ENCODE measurements at places on chromosomes 16 and 17. TPM values are rescaled to one million over a fixed set of nuclear protein-coding genes. Genes with fewer than 3 reads are reported as not detected.

The CFAP119 gene
- total RNA-seq, result 18.5 TPM

The SLC5A10 gene
- total RNA-seq, result not detected

DNA sequence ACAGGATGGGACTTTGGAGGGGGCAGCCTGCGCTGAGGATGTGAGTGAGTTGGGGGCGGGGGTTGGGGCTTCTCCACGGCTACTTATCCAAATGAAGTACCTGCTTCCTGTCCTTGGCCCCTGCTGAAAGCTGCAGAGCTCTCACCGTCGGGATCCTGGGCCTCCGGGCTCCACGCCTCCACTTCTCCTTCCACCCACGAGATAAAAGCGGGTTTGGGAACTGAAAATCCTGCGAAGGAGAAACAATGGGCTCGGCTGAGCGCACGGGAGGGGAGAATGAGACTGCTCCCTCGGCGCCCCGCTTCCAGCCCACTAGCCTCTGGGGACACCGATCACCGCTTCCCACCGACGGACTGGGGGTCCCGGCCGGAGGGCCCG lies 486 bp downstream of the ZNF785 start:
- peak overlapping the region; percentile 73 for H3K27ac ChIP-seq
- peak overlapping the region; percentile 90 for H3K4me3 ChIP-seq
- H3K4me1 ChIP-seq, result peaks cover 28% of the 10 kb centered on the region

GRCh38 chr17:19295473-19296135 lies 58.4 kb downstream of the EPN2 start:
- H3K4me1 ChIP-seq, result peaks cover 36% of the 10 kb centered on the region
- no peaks in the 10 kb centered on the region for H3K36me3 ChIP-seq
- no peak overlapping the region for H3K4me3 ChIP-seq
- H3K27ac ChIP-seq, result no peak overlapping the region
- DNase-seq, result no peak
- no peaks in the 10 kb centered on the region for H3K27me3 ChIP-seq

DNA sequence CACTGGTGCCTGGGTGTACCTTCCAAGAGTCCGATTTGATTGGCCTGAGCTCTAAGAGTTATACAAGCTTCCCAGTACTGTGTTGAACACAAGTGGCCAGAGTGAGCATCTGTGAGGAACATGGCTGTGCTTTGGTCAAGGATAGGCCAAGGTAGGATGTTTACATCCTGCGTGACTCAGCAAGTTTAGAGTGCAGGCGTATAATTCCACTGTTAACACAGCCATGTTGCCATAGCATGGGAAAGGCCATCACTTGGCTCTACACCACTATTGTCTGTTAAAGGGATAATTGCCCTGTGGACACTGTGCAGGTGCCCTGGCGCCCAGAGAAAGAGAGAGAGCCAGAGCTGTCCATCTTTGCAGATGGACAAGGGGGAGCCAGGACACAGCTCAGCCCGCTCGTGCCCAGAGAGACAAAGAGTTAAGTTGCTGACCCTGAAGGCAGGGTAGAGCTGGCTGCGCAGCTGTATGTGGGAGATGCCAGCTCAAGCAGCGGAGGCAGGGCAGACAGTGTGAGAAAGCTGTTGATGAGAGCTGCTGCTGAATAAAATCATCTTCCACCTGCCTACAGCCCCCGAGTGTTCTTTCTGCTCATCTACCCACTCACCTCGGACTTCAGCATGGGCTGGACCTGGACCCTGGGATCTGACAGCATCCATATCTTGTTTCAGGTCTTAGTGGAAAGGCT lies 11.7 kb downstream of the CFAP52 start:
- H3K27ac ChIP-seq, result no peak overlapping the region
- no peak overlapping the region for H3K4me3 ChIP-seq
- DNase-seq, result no peak
- H3K27me3 ChIP-seq, result no peaks in the 10 kb centered on the region
- peaks cover 9% of the 10 kb centered on the region for H3K36me3 ChIP-seq

- no peaks in the 10 kb centered on the region for H3K27me3 ChIP-seq
- no peak overlapping the region for H3K4me3 ChIP-seq
- no peak overlapping the region for H3K27ac ChIP-seq
- no peak for DNase-seq
- H3K36me3 ChIP-seq, result peaks cover 2% of the 10 kb centered on the region
Observed at GRCh38 chr17:66654764-66655163, 180.2 kb upstream of the CACNG5 start.

DNA sequence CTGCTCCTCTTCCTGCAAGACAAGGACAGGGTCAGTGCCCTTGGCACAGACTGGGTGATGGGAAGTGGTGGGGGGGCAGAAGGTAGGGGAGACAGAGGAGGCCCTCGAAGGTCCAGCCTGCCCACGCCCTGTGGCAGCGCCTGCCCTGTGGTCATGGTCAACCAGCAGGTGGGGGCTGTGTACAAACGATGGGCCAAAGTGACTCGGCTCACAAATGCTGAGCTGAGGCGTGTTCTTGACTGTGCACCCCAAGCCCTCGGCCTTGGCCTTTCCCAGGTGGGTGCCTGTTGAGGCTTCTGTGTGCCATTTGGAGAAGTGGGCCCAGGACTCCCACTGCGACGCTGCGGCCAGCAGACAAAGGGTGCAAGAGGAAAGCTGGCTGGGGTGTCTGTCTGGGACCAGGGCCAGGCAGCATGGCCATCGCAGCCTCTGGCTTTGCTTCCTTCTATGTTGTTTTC lies 22.6 kb downstream of the MXRA7 start:
- no peak overlapping the region for H3K4me3 ChIP-seq
- DNase-seq, result no peak
- peaks cover 30% of the 10 kb centered on the region for H3K4me1 ChIP-seq
- H3K27ac ChIP-seq, result no peak overlapping the region

- no peaks in the 10 kb centered on the region for H3K36me3 ChIP-seq
- H3K4me1 ChIP-seq, result peaks cover 45% of the 10 kb centered on the region
- H3K4me3 ChIP-seq, result peak overlapping the region; percentile 92
- no peak for DNase-seq
Observed at GRCh38 chr16:3458852-3459361, 15.4 kb downstream of the NAA60 start.

DNA sequence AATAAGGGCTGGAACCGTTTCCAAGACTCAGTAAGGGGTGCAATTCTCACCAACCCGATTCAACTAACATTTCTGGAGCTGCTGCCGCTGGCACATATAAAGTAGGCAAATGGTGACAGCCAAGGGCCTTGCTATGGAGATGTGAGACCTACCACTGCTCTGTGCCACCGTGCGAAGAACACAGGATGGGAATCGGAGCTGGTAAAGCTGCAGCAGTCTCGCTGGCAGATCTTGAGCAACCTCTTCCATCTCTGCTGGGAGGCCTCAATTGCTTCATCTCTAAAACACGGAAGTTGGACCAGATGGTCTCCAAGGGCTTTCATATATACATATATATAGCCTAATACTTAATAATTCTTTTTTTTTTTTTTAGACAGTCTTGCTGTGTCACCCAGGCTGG lies 128.9 kb upstream of the RCVRN start:
- H3K4me3 ChIP-seq, result no peak overlapping the region
- H3K27ac ChIP-seq, result no peak overlapping the region
- peaks cover 5% of the 10 kb centered on the region for H3K36me3 ChIP-seq
- no peak for DNase-seq
- H3K4me1 ChIP-seq, result peaks cover 78% of the 10 kb centered on the region

- peak overlapping the region; percentile 50 for H3K4me3 ChIP-seq
- no peak overlapping the region for H3K27ac ChIP-seq
- no peaks in the 10 kb centered on the region for H3K36me3 ChIP-seq
- no peak for DNase-seq
- H3K27me3 ChIP-seq, result peaks cover 11% of the 10 kb centered on the region
Observed at GRCh38 chr17:37493249-37494027, 3.7 kb downstream of the DUSP14 start.
